ENCODE measurements at places on chromosomes 1 and 21. TPM values are rescaled to one million over a fixed set of nuclear protein-coding genes. Genes with fewer than 3 reads are reported as not detected.

DNA sequence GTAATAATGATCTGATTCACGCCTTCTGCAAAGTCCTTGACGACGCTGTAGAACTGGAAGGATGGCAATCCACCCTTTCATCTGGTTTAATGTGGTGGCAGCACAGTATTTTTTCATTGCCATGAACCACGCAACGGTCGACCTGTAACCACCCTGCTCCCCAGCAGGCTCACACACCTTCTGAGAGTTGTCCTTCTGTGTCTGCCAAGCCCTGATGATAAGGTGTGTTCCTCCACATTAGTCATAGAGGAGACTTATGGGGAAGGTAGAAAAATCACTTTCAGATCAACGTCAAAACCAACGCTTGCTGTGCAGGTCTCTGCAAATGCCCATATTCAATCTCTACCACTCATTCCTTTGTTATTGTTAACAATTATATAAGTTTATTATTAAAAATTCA lies 328.7 kb downstream of the SIPA1L2 start:
- H3K27me3 ChIP-seq: no peaks in the 10 kb centered on the region
- no peaks in the 10 kb centered on the region for H3K36me3 ChIP-seq
- no peak overlapping the region for H3K27ac ChIP-seq
- no peaks in the 10 kb centered on the region for H3K4me1 ChIP-seq

- no peak overlapping the region for H3K27ac ChIP-seq
- no peaks in the 10 kb centered on the region for H3K27me3 ChIP-seq
- H3K36me3 ChIP-seq: no peaks in the 10 kb centered on the region
- peaks cover 47% of the 10 kb centered on the region for H3K4me1 ChIP-seq
- DNase-seq: peak; percentile 66
Observed at GRCh38 chr1:91851130-91852010, 34.6 kb downstream of the TGFBR3 start.

DNA sequence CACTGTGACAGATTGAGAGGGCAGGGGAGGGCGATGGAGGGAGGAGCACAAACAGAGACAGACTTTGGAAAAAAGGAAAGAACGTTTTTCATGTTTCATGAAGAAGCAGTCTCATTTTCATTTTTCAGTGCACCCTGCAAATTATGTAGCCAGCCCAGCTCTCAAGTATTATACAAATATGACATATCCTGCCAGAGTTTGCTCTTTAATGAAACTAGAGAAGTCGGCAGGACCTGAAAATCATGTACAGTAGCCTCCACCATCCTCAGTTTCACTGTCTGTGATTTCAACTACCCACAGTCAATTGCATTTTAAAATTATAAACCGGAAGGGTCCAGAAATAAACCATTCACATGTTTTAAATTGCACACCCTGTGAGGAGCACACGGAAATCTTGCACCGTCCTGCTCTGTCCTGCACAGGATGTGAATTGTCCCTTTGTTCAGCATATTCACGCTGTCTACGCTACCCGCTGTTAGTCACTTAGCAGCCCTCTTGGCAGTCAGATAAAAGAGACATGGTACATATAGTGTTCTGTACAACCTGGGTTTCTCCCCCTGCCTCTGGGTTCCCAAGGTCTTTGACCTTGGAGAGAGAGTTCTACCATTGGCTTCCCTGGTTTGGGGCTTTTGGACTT lies 13.6 kb upstream of the ADARB1 start:
- H3K27ac ChIP-seq: no peak overlapping the region
- DNase-seq: no peak
- no peaks in the 10 kb centered on the region for H3K4me1 ChIP-seq
- H3K36me3 ChIP-seq: no peaks in the 10 kb centered on the region
- no peak overlapping the region for H3K4me3 ChIP-seq

DNA sequence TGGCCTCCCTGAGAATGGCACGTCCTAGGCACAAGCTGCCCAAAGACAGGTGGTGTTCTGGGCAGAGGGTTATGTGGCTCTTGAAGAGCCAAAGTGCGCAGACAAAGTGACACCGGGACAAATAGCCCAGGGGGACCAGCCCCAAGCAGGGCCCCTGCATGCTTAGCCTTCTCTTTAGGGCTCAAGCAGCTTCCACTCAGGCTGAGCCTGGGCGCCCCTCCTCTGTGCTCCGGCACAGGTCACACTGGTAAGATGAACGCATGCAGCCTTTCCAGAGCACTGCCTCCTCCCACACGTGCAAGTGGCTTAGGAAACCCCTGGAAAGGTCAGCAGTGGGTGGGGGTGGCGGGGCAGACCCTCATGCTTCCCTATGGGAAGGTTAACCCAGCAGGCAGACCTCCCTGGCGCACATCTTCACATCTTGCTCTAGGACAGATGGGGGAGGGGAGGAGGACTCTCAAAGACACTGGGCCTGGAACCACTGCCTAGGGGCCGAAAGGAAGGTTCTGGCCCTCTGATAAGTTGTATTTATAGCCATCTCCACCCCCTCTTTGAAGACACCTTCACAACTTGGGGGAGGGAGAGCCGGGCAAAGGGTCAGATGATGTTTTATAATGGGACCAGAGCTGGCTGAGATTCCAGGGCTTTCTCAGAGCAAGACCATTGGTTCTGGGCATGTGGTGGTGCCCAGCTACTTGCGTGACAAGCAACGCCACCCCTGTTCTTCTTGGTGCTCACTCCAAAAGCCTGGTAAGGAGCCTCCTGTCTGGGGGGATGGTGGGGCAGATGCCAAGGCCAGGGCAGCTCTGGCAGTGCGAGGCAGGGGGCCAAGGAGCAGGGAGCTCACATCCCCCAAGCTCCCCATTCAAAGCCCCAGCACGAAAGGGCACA lies 5.5 kb downstream of the KLHL21 start:
- no peaks in the 10 kb centered on the region for H3K27me3 ChIP-seq
- DNase-seq: no peak
- peak overlapping the region; percentile 13 for H3K4me3 ChIP-seq
- no peak overlapping the region for H3K27ac ChIP-seq

DNA sequence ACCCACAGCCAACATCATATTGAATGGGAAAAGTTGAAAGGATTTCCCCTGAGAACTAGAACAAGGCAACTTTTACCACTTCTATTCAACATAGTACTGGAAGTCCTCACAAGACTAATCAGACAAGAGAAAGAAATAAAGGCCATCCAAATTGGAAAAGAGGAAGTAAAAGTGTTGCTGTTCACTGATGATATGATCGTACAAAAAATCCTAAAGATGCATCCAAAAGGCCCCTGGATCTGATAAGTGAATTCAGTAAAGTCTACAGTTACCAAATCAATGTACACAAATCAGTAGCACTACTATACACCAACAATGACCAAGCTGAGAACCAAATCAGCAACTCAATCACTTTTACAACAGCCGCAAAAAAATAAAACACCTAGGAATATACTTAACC lies 28.3 kb downstream of the RAB3GAP2 start:
- peaks cover 25% of the 10 kb centered on the region for H3K4me1 ChIP-seq
- no peak overlapping the region for H3K27ac ChIP-seq
- no peaks in the 10 kb centered on the region for H3K27me3 ChIP-seq
- H3K36me3 ChIP-seq: peaks cover 5% of the 10 kb centered on the region
- no peak overlapping the region for H3K4me3 ChIP-seq
- DNase-seq: no peak

GRCh38 chr1:239239529-239239928 lies 146.8 kb upstream of the CHRM3 start:
- no peak overlapping the region for H3K4me3 ChIP-seq
- H3K27ac ChIP-seq: no peak overlapping the region
- H3K36me3 ChIP-seq: no peaks in the 10 kb centered on the region
- no peaks in the 10 kb centered on the region for H3K27me3 ChIP-seq
- no peaks in the 10 kb centered on the region for H3K4me1 ChIP-seq

- H3K27ac ChIP-seq: no peak overlapping the region
- H3K36me3 ChIP-seq: no peaks in the 10 kb centered on the region
- H3K27me3 ChIP-seq: no peaks in the 10 kb centered on the region
- no peaks in the 10 kb centered on the region for H3K4me1 ChIP-seq
Observed at GRCh38 chr1:86018283-86018923, 138.2 kb downstream of the COL24A1 start.

Gene CDCA8
- 2.4 TPM for total RNA-seq

Gene RGS18
- total RNA-seq: not detected

GRCh38 chr1:149962039-149962647 lies 25.5 kb upstream of the MTMR11 start:
- peak; percentile 91 for DNase-seq
- peaks cover 7% of the 10 kb centered on the region for H3K4me1 ChIP-seq
- no peak overlapping the region for H3K4me3 ChIP-seq
- H3K27me3 ChIP-seq: no peaks in the 10 kb centered on the region
- H3K27ac ChIP-seq: peak overlapping the region; percentile 20

- H3K36me3 ChIP-seq: no peaks in the 10 kb centered on the region
- no peak overlapping the region for H3K4me3 ChIP-seq
Observed at GRCh38 chr1:111720977-111721786, 18.0 kb downstream of the INKA2 start.

DNA sequence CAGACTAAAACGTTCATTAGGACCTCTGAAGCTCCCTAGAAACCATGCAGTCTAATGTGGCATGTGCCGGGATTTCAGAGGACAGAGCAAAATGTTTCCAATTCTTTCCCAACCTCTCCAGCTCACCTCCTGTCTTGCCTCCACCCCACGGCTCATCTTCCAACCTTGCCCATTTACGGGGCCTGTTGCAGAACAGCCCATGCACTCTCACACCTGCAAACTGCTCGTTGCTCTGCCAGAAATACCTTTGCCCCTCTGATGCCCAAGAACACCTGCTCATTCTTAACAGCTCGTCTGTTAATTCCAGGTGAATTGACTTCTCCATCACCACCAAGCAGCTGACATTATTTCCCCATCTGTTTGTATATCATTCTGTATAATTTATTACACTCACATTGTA lies 53.9 kb upstream of the LBR start:
- H3K4me3 ChIP-seq: no peak overlapping the region
- H3K27me3 ChIP-seq: no peaks in the 10 kb centered on the region
- H3K27ac ChIP-seq: no peak overlapping the region
- no peak for DNase-seq
- H3K4me1 ChIP-seq: peaks cover 4% of the 10 kb centered on the region

Gene KIF17
- total RNA-seq: not detected

DNA sequence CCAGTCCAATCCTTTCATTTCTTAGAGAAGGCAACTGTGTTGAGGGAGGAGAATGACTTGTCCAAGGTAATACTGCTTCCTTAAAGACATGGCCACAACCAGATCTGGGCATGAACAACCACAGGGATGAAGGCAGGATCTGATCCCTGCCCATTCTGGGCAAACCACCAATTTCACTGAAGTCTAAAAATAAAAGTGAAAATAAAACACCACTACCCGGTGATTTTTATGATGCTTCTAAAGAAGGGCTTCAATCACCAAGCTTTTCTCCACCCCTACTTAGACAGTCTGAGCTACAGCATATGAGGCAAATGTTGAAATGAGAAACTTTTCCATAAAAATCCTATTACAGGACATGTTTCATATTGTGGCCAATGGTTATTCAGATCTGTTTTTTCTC lies 133.0 kb downstream of the PTPN14 start:
- H3K36me3 ChIP-seq: no peaks in the 10 kb centered on the region
- H3K27ac ChIP-seq: no peak overlapping the region
- no peak overlapping the region for H3K4me3 ChIP-seq
- DNase-seq: no peak
- H3K4me1 ChIP-seq: peaks cover 37% of the 10 kb centered on the region

Gene HES4
- 212 TPM for total RNA-seq

DNA sequence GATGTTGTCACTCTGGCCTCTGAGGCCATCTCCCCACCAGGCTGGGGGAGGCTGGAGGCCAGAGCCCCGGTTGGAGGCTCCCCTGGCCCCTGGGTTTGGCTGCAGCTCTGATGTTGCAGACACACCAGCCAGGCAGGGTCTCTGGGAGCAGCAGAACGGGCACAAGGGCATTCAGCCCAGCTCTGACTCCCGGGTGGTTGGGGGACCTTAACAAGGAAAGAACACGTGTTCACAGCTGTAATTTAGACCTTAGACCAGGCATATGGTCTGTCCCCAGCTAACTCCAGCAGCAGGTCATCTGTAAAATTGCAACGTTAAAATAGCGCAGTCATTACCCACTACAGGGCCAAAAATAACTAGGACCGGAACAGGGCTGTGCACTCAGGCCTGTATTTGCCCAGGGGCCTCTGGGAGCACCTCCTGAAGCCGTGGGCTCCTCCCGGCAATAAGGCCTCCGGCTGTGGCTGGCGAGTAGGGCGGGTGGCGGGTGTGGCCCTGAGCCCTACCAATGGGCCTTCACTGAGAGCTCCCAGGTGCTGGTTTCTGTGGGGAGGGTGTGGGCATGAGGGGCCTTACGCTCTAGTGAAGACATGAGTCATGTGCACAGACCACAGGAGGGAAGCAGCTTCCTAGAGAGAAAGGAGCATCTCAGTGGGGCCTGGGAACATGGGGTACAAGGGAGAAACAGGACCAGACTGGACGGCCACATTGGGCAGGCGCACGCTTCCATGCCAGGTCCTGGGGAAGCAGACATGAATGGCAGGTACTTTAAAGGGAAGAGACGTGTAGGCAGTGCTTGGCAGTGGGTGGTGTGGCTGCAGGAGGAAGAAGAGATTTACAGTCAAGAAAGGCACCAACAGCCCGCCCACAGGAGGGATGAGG lies 6.1 kb downstream of the LDLRAP1 start:
- H3K4me3 ChIP-seq: no peak overlapping the region
- H3K4me1 ChIP-seq: peaks cover 89% of the 10 kb centered on the region
- no peaks in the 10 kb centered on the region for H3K27me3 ChIP-seq
- peak; percentile 89 for DNase-seq
- H3K36me3 ChIP-seq: peaks cover 1% of the 10 kb centered on the region
- peak overlapping the region; percentile 30 for H3K27ac ChIP-seq

DNA sequence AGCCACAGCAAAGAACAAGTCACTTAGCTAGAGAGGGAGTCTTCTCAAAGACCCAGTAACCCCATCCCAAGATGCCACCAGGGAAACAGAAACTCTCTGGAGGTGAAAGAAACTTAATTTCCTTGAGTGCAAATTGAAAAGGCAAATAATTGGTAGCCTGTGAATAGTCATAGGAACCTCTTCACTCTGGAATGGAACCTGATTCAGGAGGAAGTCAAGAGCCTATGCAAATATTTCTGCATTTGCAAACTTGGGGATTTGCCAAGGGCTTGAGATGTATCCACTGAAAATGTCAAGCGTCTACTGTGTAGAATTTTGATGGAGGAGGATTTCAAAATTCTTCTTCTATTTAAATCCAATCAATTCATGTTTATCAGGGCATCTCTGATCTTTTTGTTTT lies 5.7 kb downstream of the HIVEP3 start:
- H3K4me3 ChIP-seq: no peak overlapping the region
- H3K27me3 ChIP-seq: peaks cover 3% of the 10 kb centered on the region
- DNase-seq: no peak
- H3K27ac ChIP-seq: no peak overlapping the region
- peaks cover 24% of the 10 kb centered on the region for H3K4me1 ChIP-seq
- H3K36me3 ChIP-seq: no peaks in the 10 kb centered on the region

GRCh38 chr21:31330144-31330483 lies 13.9 kb downstream of the TIAM1 start:
- no peaks in the 10 kb centered on the region for H3K27me3 ChIP-seq
- no peaks in the 10 kb centered on the region for H3K36me3 ChIP-seq
- H3K4me3 ChIP-seq: no peak overlapping the region
- no peak for DNase-seq
- H3K27ac ChIP-seq: no peak overlapping the region

All from stomach (tissue), 19 donors.